ENCODE measurements at places on chromosomes 6 and 20. TPM values are rescaled to one million over a fixed set of nuclear protein-coding genes. Genes with fewer than 3 reads are reported as not detected.
A peak's percentile ranks its signal among the peaks of the same experiment; 100 is the strongest.

- H3K4me1 ChIP-seq = peaks cover 18% of the 10 kb centered on the region
- peak; percentile 31 for DNase-seq
- no peak overlapping the region for H3K4me3 ChIP-seq
- no peaks in the 10 kb centered on the region for H3K36me3 ChIP-seq
- no peak overlapping the region for H3K27ac ChIP-seq
Measured at GRCh38 chr20:3068986-3069900, 2.2 kb upstream of the OXT start.

Gene CLPSL1
- not detected for total RNA-seq

Gene ADAM33
- total RNA-seq = not detected

DNA sequence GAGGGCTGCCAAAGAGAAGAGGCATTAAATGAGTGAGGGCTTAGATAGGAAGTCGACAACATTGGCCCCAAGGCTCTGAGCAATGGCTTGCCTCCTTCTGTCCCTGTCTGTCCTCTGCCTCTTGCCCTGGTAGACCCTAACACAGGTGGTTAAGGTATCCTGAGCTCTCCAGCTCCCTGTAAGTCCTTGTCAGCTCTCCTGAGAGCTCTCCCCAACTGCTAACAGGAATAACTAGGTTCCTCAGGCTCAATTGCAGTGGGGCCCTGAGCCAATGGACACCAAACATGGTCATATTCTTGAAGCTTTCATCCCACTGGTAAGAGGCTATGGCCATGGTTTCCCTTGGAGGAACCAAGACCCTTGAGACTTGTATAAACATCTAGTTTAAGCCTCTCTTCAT is 5.0 kb upstream of the CPNE1 start:
- H3K4me3 ChIP-seq = no peak overlapping the region
- H3K36me3 ChIP-seq = peaks cover 52% of the 10 kb centered on the region
- DNase-seq = peak; percentile 5
- H3K27ac ChIP-seq = no peak overlapping the region
- no peaks in the 10 kb centered on the region for H3K27me3 ChIP-seq

GRCh38 chr6:18317850-18318249 is 53.5 kb upstream of the DEK start:
- H3K4me1 ChIP-seq = no peaks in the 10 kb centered on the region
- H3K36me3 ChIP-seq = no peaks in the 10 kb centered on the region
- peaks cover 7% of the 10 kb centered on the region for H3K27me3 ChIP-seq
- H3K4me3 ChIP-seq = no peak overlapping the region

- no peak overlapping the region for H3K4me3 ChIP-seq
- H3K36me3 ChIP-seq = no peaks in the 10 kb centered on the region
- H3K27ac ChIP-seq = no peak overlapping the region
- DNase-seq = no peak
Measured at GRCh38 chr20:59451641-59452040, 151.2 kb downstream of the EDN3 start.

DNA sequence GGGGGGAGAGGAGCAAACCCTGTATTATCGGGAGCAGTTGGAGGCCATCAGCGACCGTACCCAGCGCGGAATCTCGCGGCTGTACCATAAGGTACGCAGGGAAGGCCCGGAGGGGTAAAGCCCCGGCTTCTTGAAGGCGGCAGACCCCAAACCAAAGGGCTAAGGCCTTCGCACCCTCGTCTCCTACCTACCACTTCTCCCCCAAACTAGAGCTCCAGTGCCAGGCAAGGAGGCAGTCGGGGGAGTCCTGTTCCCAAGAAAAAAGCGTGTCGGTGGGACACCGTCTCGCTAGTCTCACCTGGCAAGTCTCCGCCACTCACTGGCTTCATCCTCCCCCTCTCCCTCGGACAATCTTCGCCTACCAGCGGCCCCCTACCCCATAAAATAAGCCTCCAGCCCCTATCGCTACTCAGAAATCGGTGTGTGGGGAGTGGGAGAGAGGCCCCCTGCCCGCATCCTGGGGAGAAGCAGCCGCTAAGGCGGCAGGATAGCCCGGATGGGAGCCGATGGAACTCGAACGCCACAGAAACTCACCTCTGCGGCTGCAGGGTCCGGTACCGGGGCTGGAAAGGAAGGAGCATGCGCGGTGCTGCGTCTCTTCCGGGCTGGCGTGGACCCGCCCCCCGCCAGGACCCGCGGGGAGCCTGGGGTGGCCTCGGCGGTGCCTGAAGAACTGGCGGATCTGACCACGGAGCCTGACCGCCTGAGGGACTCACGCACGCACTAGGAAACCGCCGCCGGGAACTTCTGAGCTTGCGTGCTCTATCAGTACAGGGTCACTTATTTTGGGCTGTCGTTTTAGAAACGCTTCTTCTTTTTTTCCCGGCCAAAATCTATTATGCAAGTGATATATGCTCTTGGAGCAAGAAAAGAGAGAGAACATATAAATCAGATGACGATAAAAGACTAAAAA is at the start of gene RPS10:
TSS of gene RPS10 (minus strand) at position 572 of the 913 bp plus-strand sequence. CDS start 848 bp downstream, outside the sequence.
- H3K36me3 ChIP-seq = peaks cover 40% of the 10 kb centered on the region
- peak; percentile 90 for DNase-seq
- peak within 1 kb of the TSS; percentile 93 for H3K27ac ChIP-seq
- H3K4me1 ChIP-seq = peaks cover 40% of the 10 kb centered on the region

DNA sequence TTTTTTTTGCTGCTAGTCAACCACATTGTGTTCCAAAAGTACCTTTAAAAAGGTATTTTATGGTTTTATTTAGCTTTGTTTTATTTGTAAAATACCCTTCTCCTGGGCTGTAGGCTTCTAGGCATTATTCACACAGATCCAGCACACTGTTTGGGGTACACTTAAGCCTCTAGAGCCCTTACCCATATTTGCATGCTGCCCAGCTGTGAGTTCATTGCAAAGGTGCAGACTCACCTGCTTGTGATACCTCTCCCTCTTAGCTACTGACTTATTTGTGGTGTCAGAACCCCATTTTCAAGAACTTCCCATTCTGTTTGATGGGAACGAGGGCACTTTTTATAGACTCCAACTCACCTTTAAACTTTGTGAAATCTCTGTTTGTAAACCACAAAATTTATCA is 69.8 kb downstream of the RIN2 start:
- no peak overlapping the region for H3K4me3 ChIP-seq
- H3K36me3 ChIP-seq = no peaks in the 10 kb centered on the region
- peaks cover 5% of the 10 kb centered on the region for H3K27me3 ChIP-seq
- peaks cover 15% of the 10 kb centered on the region for H3K4me1 ChIP-seq
- no peak overlapping the region for H3K27ac ChIP-seq
- no peak for DNase-seq

DNA sequence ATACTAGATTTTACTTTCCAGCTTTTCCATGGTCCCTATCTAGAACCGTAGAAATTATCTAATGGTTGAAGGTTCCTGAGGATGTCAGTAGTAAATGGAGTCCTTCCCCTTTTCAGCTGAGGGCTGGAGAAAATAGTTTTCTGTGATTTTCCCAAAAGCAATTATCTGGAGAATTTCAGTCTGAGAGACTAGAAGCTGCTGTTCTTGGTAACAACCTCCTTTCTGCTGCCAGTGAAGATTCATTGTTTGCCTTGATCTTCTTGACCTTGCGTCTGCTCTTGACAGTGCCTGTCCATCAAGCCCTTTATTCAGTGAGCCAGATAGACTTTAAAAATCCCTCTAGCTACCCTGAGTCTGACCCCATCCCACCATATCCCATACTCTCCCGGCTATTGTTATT is 73.1 kb downstream of the PHACTR2 start:
- no peak for DNase-seq
- peaks cover 8% of the 10 kb centered on the region for H3K36me3 ChIP-seq
- H3K27me3 ChIP-seq = no peaks in the 10 kb centered on the region
- no peak overlapping the region for H3K27ac ChIP-seq
- no peaks in the 10 kb centered on the region for H3K4me1 ChIP-seq

Gene OR2H2
- not detected for total RNA-seq

GRCh38 chr6:111711984-111712752 is 106.5 kb upstream of the TRAF3IP2 start:
- peaks cover 65% of the 10 kb centered on the region for H3K4me1 ChIP-seq
- H3K36me3 ChIP-seq = peaks cover 58% of the 10 kb centered on the region
- H3K27me3 ChIP-seq = no peaks in the 10 kb centered on the region
- no peak overlapping the region for H3K4me3 ChIP-seq

DNA sequence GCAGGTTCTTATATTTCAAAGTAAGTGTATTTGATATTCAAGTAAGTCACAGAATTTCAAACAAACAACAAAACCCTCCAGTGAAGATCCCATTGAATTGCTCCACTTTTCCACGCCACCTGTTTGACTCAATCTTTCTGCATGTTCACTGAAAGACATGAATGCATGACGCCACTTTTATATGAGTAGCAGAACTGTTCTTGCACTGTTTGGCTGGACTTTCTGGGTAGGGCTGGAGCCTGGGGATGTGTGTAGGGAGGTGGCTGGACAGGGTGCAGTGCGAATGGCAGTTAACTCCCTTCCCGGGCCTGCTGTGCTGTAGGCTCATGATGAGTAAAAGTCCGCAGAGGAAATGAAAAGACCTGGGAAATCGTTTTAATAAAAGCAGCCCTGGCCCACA is 39.7 kb downstream of the IL20RA start:
- DNase-seq = no peak
- H3K36me3 ChIP-seq = no peaks in the 10 kb centered on the region
- no peak overlapping the region for H3K4me3 ChIP-seq
- no peaks in the 10 kb centered on the region for H3K4me1 ChIP-seq
- H3K27ac ChIP-seq = no peak overlapping the region

Gene POU5F1
- not detected for total RNA-seq

Measured in activated CD4-positive, alpha-beta memory T cell treated with anti-CD3 and anti-CD28 coated beads, Interleukin-2, amount 10 ng/mL, durations not matched to agents 7 days and 5 days (primary cell).